Upper lobe of right lung (tissue), 1 donor: ENCODE measurements at places on chromosomes 7 and 10.
A peak's percentile ranks its signal among the peaks of the same experiment; 100 is the strongest.

DNA sequence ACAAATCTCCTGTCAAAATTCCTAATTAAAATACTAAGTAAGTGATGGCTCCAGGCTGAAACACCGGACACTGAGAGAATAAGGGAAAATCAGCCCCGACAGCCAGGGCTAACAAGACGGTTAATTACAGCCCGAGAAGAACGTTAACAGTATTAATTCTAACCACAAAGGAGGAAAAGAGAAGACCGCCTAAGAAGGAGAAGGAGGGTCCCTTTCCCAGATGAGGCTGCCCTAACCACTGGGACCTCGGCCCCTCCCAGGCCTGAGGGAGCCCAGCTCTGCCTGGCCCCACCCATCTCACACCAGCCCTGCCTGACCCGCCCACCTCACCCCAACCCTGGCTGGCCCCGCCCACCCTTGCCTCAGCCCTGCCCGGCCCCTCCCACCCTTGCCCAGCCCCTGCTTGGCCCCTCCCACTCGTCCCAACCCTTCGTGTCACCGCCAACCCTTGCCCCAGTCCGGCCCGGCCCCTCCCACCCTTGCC lies 51.3 kb downstream of the PWWP2B start:
- peak; percentile 94 for DNase-seq

DNA sequence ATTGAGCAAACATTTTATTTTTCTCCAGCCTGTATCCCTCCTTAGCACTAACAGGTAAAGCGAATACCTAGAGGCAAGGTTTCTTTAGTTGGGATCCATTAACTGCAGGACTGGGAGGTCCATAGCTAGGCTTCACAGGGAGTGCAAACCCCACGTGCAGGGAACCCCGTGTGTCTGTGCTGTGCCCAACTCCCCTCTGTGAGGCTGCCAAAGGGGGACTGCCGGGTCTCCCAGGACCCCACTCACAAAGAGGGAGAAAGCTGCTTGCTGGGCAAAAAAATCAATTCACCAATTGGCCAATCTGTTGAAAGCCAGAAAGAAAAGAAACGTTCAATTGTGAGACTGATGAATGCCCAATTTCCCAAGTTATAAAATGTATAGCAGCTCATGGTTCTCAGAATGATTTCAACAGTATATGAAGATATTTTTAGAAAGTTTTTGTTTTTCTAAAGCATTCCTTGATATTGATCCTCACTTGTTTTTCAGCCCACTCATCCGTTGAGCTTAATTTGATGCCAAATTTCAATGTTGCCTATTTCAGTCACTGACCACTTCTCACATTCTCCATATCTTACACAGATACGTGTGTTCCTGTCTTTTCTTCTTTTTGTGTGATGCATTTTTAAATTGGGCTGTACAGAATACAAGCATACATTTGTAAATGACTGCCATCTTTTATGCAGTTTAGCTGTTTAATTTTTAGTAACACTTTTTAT lies 202.7 kb upstream of the PRSS58 start:
- no peak for DNase-seq

- DNase-seq = no peak
These were observed 71.0 kb upstream of the ADAM12 start for GRCh38 chr10:126459032-126459831.

GRCh38 chr10:101135141-101136006 lies 4.3 kb downstream of the TLX1 start:
- no peak for DNase-seq

- no peak for DNase-seq
These were observed 37.5 kb downstream of the PDK4 start for GRCh38 chr7:95558864-95559263.

- no peak for DNase-seq
These were observed 354.1 kb downstream of the TNS3 start for GRCh38 chr7:47227762-47228177.

DNA sequence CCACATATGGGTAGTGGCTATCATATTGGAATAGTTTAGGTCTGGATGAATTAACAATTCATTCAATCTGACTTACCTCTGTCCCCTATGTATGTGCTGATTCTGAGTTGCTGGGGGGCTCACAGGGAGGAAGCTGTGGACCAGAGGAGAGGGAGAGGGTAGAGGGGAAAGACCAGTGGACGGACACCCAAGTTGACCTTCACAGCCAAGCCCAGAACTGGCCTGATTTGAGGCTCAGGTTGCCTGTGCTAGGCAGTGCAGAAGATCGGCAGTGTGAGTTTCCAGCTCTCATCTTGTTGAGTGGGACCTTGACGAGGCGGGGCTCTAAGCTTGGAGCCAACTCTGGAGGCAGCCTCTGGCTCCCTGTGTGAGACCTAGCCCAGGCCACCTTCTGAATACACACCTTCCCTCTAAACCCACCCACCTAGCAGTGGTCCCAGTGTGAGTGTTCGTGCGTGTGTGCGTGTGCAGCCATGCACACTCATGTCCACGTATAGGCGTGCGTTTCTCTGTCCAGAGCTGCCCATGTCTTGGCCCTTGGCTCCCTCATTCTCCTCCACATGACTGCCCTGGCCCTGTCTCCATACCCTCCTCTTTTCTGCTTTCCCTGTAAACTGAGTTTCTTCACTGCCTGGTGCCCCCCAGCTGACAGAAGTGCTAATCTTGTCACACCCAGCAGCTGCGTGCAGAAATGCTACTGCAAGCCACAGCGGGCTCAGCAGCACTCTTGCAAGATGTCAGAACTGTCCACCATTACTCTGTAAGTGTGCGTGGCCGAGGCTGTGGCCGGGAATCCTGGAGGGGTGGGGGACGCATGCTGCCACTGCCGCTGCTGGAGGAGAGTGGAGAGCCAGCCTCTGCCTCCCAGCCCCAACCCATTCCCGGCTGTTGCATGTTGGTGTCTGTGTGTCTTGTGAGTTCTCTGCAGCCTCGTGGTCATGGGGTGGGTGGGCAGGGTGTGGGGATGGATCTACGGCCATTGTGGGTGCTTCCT lies 47.6 kb downstream of the ADCYAP1R1 start:
- DNase-seq = peak; percentile 40

DNA sequence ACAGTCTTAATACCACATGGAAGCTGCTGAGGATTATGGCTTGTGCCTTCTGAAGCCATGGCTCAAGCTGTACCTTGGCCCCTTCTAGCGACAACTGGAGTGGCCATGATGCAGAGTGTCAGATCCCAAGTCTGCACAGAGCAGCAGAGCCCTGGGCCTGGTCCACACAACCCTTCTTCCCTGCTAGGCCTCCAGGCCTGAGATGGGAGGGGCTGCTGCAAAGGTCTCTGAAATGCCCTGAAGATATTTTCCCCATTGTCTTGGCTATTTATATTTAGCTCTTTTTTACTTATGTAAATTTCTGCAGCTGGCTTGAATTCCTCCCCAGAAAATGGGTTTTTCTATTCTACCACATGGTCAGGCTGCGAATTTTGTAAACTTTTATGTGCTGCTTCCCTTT lies 804.6 kb upstream of the ZWINT start:
- no peak for DNase-seq

DNA sequence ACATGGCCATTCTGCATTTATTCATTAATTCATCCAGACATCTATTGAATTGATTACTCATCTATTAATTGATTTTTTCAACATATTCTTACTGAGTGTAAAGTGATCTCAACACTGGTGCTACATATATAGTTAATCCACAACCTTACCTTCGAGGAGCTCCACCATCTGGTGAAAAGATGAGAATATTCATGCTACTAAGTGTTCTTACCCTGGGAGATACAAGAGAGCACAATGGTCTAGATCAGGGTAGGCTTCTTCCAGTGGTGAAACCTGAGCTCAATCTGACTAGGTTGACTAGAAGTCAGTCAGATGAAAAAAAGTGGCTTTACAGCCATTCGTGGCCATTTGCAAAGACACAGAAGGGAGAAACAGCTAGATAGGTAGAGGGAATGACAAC lies 507.4 kb downstream of the ANKRD7 start:
- DNase-seq = no peak

- no peak for DNase-seq
These were observed 1.5 kb downstream of the CFAP70 start for GRCh38 chr10:73357166-73357565.
